ENCODE measurements at places on chromosomes 2 and 18.

DNA sequence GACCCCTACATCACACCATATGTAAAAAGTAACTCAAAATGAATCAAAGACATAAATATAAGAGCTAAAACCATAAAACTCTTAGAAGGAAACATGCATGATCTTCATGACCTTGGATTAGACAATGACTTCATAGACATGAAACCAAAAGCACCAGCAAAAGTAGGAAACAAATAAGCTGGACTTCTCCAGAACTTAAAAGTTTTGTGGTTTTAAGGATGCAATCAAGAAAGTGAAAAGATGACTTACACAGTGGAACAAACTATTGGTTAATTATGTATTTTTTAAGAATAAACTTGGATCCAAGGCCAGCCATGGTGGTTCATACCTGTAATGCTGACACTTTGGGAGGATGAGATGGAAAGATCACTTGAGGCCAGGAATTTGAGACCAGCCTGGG lies 150.2 kb downstream of the GALNT1 start:
- no peak for DNase-seq

- DNase-seq: no peak
Measured at GRCh38 chr18:76497021-76497420, 2.0 kb upstream of the ZNF516 start.

GRCh38 chr2:33342171-33342570 lies 134.3 kb upstream of the RASGRP3 start:
- no peak for DNase-seq

DNA sequence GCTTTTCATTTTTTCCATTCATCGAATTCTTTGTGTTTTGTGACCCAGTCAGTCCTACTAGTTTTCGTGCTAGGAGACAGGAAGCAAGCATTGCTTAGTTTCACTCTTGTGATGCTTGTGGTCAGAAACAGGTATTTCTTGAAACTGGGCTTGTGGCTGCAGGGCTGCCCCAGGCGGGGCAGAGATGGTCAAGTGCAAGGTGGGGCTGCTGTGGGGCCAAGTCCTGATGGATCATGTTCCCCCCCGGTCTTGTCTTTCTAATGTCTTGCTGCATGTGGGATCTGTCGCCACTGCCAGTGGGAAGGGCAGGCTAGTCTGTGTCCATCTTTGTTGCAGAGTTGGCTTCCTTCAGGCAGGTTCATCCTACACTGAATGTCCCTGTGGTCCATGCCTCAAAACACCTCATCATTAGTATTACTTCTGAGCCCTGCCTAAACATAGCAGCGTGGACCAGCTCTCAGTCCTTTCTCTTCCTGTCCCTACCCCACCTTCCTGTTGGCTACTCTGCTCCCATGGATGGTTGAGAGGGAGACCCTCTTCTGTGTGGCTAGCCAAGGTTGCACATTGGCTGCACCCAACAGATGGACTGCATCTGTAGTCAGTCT lies 38.7 kb downstream of the INPP4A start:
- peak; percentile 44 for DNase-seq

DNA sequence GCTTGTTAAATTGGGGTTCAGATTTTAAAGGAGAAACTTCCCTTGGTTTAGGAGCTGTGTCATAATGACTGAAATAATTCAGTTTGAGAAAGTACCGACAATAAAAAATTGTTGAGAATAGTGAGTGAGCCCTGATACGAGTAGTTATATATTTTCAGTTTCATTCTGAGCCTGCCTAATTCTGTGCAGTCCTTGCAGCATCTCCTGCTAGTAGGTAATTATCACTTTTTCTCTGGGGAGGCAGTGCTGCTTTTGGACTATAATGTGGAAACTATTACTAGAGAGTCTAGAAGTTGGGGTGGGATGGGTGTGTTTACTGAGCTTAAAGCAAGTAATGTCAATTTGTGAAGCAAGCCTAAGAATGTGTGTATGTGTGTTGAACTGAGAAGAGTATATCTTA lies 21.7 kb downstream of the ZNF638 start:
- no peak for DNase-seq

GRCh38 chr2:135163306-135163705 lies 111.2 kb downstream of the RAB3GAP1 start:
- DNase-seq: no peak

- DNase-seq: no peak
Measured at GRCh38 chr2:219245899-219246230, 586 bp downstream of the STK16 start.

DNA sequence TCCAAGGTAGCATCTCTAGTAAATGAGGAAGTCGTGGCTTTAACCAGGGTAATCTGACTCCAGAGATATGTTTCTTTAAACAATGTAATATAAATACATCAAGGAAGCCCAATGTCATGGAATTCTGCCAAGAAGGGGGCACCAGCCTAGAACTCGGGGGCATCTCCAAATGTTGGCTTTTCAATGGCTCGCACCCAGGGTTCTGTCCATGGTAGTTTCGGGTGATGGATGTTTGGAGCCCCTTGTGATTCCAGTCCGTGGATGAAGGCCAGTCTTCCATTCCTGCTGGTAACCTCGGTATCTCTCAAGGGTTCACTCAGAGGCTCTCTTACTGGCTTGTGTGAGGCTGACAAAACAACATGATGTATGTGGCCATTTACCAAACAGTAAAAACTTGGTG lies 91.7 kb upstream of the SPHKAP start:
- DNase-seq: no peak

DNA sequence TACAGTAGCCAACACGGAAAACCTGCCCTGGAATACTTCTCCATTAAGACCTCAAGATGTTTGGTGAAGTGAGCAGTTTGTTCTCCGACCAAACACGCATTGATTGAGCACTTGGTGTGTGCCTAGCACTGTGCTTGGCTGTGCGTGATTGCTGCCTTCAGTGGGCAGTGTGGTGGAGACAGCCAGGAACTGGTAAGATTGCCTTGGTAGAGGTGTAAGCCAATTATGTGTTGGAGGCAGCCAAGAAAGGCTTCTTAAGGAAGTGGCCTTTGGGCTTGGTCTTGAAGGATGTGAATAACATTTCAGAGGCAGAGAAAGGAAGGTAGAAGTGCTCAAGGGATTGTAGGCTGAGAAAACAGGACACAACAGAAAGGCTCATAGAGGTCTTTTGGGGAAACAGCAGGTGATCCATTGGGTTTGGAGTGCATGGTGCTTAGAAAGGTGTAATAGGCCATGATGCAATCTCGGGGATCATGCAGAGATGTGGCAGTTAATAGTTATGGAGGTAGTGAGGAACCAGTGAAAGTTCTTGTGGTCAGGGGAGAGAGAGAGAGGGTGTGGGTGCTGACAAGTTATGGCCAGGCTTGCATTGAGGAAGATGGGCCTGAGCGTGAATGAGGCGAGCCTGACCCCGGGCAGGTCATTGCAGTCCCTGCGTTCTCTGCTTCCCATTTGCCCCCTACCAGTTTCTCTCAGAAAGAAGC lies 6.3 kb downstream of the B3GNT2 start:
- DNase-seq: no peak

DNA sequence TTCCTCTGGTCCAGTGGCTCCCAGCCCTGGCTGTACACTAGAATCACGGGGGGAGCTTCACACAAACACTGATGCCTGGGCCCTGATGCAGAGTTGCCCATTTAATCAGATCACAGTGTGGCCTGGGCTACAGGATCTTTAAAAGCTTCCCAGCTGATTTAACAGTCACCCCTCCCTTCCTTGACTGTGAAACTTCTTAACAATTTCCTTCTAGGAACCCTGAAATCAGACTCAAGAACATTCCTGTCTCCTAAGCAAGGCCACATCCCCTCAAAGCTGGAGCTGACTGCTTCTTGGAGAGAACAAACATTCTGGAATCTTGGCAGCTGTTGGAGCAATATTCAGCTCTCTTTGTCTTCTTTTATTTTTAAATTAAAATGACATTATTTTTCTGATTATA lies 88.7 kb downstream of the ADD2 start:
- DNase-seq: no peak

DNA sequence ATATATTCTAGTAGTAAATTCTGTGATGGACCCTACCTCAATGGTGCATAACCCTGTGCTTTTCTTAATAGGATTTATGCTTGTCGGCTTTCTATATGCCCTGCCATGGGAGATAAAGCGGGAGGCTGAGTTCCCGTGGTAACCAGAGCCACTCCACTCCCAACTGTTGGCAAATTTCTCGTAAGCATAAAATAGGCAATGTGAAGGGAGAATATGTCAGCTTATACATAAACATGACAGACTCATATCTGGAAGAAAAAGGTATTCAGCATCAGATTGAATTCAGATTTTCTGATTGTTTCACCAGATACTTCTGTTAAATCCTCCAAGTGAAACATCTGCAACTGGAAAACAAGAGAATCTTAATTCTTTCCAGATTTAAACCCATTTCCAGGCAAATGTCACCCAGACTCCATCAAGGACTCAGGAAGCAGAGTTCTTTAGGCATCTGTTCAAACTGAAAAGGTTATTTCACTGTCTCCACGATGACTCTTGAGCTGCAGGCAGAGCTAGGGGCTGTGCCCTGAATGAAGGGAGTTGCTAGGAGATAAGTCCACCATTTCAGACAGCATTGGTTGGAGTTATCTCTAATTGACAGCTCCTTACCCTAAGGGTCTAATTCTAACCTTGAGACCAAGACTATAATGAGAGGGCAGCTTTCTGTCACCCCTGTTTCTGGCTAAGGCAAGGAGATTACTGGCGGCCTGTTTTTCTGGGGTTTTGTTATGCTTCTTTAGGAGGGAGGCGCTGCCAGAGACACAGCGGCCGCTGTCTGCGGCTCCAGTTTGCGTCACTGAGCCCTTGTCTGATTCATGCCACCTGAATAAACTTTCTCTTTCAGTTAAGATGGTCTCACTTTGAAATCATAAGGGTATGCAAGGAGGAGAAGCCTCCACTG lies 381.3 kb downstream of the SOX11 start:
- no peak for DNase-seq

DNA sequence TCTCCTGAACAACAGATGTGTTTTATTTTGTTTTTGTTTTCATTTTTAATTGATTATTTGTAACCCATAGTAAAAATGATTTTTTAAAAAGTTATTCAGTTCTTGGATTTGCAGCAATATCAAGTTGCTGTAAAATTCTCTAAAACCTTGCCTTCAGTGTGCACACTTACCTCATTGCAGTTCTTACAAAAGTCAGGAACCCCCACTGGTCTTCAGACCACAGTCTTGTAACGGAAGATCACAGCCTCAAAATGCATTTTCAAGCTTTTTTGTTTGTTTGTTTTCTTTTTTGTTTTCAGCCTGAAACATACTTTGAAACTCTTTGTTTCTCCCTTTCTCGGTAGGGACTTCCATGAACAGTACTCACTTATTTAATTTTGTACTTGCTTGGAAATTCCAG lies 1012.8 kb upstream of the GYPC start:
- DNase-seq: no peak

DNA sequence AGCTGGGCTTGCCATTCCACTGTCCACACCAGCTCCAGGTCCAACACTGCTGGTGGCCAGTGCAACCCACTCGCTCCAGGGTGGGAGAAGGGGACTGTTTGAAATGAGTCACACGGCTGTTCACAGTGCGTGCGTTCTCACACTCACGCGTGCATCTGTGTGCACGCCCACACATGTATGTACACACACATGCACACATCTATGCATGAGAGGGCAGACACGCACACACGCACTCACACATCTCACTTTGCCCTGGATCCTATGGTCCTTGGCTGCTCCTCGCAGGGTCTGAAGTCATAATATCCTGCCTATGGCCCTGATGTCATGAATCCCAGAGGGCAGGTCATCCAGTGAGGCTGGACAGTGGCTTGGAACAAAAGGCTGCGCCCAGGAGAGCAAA lies 182.8 kb downstream of the EIPR1 start:
- DNase-seq: no peak

DNA sequence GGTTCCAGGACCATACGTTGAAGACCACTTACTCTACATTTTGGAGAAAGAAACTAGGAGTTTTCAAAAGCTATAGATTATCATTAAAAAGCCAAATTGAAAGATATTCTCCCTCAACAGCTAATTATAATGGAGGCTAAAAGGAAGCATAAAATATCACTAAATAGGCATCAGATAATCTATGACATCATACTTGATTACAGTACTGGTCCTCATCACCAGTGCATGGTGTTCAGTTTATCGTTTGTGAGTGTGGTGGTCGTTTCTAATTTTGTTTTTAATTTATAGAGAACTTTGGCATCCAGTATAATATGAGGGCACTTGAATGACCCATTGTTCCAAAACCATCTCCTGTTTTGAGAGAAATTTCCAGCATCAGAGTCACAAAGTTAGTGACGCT lies 80.9 kb downstream of the HNRNPLL start:
- DNase-seq: no peak

GRCh38 chr2:160505256-160505655 lies 11.6 kb upstream of the RBMS1 start:
- DNase-seq: no peak

GRCh38 chr2:136049991-136050920 lies 64.8 kb upstream of the DARS1 start:
- no peak for DNase-seq
